ENCODE measurements at places on chromosomes 3 and 15.

- DNase-seq = no peak
Observed at GRCh38 chr3:139339219-139339906, 4.5 kb upstream of the MRPS22 start.

- DNase-seq = no peak
Observed at GRCh38 chr3:184230603-184231528, 1.5 kb downstream of the VWA5B2 start.

DNA sequence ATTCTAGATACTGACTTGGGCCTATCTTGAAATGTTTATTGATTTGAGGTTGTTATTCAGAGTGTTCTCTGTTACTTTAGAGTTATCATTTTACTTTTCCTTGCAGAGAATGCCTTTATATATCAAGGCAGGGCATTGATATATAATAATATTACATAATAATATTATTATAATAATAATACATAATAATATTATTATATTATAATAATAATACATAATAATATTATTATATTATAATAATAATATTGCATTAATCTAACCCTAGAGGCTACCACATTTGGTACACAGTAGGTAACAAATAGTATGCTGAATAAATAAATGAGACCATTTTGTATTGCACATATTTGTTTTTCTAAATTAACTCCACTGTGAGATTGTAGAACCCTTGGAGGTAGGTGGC lies 216.3 kb downstream of the EFHB start:
- DNase-seq = no peak

- DNase-seq = no peak
Observed at GRCh38 chr3:128706086-128706615, 19.8 kb upstream of the RAB7A start.

- no peak for DNase-seq
Observed at GRCh38 chr3:21100656-21101359, 650.2 kb downstream of the ZNF385D start.

DNA sequence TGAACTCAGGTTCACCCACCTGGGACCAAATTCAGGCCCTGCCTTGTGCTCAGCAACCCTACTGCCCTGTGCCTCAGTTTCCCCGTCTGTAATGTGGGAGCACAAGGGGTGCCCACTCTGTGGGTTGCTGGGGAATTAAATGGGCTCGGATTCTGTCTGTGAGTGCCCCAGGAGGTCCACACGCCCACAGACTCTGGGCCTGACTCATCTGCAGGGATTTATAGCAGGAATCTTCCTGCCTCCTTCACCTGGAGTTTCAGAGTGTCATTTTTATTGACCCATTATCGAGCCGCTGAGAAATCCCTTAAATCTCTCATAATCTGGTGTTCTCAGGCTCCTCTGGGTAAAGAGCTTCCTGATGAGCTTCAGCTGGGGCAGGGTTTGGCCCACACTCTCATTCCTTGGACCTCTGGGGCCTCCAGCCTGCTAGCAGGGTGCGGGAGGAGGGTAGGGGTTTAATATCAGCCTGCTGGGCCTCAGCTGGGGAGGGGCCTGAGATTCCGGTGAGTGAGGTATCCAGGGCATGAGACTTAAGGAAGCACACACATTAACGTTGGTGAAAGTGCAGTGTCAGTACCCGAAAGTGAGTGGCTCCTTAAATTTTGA lies 16.4 kb downstream of the C3orf18 start:
- DNase-seq = no peak

- no peak for DNase-seq
Observed at GRCh38 chr3:40299721-40300335, 9.7 kb upstream of the EIF1B start.

GRCh38 chr15:62469478-62469873 lies 304.4 kb upstream of the C2CD4B start:
- no peak for DNase-seq

All from activated T-helper 1 cell treated with anti-CD3 and anti-CD28 coated beads, Interleukin-2, amount 50 U/mL, for 16 hours (primary cell).